Activated CD4-positive, alpha-beta T cell treated with anti-CD3 and anti-CD28 coated beads for 36 hours (primary cell): ENCODE measurements at places on chromosomes 2 and 18.

- DNase-seq, result no peak
Observed at GRCh38 chr2:197007716-197008628, 81.5 kb upstream of the PGAP1 start.

GRCh38 chr2:112869258-112869842 is 32.8 kb upstream of the IL1B start:
- peak; percentile 49 for DNase-seq

DNA sequence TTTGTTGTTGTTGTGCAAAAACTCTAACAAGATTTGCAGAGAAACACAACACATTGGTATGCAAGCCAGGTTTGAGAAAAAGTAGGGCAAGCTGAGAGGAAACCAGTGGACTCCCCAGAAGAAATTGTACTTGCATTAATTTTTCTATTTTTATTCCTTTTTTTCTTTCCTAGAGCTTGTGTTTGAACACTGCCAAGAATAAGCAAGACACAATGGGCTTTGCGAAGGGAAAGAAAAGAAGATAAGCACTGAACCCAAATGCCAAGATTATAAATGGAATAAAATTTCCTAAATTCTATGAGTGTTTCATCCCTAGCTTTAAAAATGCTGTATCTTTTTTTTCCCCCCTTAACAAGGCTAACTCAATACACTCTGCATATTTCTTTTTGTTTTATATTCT is 17.0 kb upstream of the CYTIP start:
- no peak for DNase-seq

GRCh38 chr2:219706823-219707281 is 79.4 kb downstream of the SLC4A3 start:
- DNase-seq, result no peak

GRCh38 chr18:9506046-9506792 is 30.9 kb downstream of the RALBP1 start:
- peak; percentile 7 for DNase-seq

DNA sequence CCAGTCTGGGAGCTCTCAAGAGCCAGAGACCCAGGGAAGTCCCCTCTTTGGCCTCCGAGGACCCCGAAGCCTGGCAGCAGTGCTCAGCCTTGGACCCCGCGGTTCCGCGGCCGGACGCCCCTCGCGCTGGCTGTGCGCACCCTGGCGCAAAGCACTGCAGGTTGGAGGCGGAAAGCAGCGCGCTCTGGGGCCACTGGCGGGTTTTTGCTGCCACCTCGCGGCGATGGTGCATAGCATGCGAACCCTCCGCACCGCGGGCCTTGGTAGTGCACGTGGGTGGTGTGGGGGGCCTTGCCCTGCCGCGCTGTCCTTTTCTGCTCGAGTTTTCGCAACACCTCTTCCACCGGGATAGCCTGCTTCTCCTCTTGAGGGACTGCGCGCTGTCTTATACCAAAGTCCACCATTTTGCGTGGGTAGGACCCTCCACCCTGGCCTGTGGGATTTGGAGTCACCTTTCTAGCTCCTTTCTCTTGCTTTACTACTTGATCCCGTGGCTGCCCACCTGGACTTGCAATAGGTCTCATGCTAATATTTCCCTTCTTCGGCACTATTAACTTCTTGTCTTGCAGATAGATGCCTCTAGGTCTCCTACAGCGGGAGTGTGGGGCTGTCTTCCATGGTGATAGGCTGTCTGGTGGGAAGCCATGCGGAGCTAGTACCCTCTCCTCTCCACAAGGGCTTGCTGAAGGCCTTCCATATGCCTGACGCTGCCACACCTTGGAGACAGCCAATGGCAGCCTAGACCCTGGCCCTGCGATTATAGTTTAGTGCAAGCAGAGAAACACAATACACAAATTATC is 14.3 kb downstream of the SIX3 start:
- DNase-seq, result peak; percentile 90

DNA sequence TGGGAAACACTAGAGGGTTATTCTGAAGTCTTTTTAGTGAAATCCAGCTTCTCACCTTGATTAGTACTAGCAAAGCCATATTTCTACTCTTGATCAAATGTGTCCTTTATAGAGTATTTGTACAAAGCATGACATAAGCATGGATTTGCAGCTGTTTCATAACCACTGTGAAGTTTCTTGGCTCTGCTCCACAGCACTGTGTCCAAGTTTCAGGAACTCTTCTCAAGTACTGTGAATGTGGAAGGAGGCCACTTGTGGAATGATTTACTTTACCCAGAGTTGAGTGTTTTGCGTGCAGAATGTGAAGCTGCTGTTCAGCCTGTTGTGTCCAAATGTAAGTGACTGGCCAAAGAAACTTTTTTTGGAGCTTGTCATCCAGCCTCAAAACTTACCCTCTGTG is 16.2 kb upstream of the MAPRE2 start:
- no peak for DNase-seq

DNA sequence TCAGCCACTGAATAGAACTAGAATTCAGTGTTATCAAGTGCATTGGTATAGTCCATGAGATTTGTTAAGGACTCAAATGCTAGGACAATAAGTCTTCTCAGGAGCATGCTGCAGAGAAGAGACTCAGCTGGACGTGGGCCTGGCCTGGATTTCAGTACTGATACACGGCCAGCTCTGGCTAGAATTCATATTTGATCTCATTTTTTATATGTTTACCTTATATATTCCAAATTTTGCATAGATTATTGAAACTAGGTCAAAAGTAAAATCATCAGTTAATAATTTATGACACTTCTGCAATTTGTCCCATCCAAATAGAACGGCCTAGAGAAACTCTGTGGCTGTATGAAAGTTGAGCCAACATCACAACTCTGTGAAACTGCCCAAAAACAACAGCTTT is 262.0 kb downstream of the DLGAP1 start:
- DNase-seq, result no peak

GRCh38 chr2:4745056-4745991 is 946.9 kb upstream of the SOX11 start:
- DNase-seq, result no peak

GRCh38 chr2:118372886-118373830 is 284.9 kb downstream of the INSIG2 start:
- DNase-seq, result no peak

DNA sequence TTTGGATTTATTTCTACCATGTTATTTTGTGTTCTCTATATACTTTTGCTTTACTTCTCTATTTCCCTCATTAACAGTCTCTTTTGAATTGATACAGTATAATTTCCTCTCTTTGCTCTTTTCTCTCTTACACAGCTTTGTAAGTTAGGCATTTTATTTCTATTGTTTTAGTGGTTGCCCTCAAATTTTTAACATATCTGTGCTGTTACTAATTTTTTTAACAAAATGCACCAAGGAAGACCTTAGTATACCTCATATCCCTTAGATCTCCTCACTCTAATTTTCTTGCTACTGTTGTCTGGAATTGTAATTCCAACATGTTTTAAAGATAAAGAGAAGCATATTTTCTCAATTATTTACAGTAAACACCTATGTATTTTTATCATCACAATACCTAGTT is 416.8 kb upstream of the SLC14A2 start:
- no peak for DNase-seq

DNA sequence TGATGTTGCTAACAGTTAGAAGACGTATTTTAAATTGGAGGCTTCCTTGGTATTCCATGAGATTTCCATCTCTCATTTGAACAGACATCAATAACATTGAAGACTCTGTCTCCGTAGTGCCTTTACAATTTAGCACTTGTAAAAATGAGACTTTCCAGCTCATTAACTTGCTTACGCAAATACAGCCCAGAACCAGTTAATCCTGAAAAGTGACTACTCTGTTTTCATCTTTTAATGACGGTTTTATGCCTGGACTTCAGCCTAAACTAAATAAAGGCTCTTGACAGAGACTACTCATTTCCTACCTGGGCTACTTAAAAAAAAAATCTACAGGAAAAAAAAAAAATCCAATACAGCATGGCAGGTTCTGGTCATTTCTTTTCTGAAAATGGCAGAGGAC is 148.6 kb downstream of the LRATD1 start:
- DNase-seq, result no peak

GRCh38 chr2:61436092-61436491 is 34.8 kb downstream of the USP34 start:
- DNase-seq, result no peak

DNA sequence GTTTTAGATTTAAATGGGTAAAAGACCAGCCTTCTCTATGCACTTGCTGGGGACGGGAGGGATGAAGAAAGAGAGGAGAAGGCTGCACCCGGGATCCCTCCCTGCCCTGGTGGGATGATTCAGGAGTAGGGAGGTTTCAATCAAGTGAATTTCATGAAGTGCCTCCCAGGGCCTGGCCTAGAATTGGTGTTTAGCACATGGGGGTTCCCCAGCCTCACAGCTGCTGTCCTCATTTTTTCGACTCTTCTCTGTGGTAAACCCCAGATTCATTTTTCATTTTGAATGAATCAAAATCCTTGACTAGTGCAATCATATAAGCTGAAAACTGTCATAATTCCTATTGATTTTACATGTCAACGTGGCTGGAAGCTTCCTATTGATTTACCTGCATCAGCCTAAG is 81.1 kb downstream of the LPIN1 start:
- DNase-seq, result peak; percentile 70

- no peak for DNase-seq
Observed at GRCh38 chr2:149070681-149071320, 32.3 kb downstream of the LYPD6B start.

GRCh38 chr2:144848423-144848822 is 328.5 kb upstream of the ZEB2 start:
- no peak for DNase-seq

DNA sequence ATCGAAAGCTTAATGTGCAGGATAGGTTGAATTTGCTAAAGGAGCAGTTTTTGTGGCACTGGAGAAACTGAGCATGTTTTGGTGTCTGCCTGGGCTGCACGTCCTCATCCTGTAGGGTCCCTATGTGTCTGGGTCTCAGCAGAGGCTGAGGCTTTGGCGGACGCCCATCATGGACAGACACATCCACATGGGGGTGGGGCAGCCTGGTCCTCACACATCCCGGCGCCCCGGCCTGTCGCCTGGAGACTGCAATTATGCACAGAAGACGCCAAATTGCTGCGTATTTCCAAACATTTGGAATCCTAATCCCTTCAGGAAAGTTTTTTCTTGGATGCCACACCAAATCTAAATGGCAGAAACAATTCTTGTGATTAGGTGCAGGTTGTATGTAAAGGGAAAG is 128.2 kb upstream of the TWIST2 start:
- DNase-seq, result no peak

DNA sequence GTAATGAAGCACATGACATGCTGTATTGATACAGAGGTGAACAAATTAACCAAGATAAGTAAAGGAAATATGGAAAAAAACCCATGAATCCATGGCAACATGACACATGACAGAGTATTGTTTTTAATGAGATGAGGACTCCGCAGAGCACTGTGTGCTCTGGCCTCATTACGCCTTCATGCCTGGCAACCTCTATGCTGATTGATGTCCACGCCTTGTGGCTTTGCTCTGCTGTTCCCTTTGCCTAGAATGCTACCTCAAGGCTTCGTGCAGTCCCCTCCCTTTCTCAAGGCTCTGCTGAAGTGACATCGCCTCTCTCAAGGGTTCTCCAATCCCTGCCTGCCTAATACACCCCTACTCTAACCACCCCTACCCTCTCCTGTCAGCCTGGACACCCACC is 8.4 kb downstream of the SIGLEC15 start:
- DNase-seq, result no peak

GRCh38 chr2:25036221-25036559 is 5.7 kb upstream of the EFR3B start:
- no peak for DNase-seq

- no peak for DNase-seq
Observed at GRCh38 chr2:209549589-209549988, 125.7 kb downstream of the MAP2 start.

DNA sequence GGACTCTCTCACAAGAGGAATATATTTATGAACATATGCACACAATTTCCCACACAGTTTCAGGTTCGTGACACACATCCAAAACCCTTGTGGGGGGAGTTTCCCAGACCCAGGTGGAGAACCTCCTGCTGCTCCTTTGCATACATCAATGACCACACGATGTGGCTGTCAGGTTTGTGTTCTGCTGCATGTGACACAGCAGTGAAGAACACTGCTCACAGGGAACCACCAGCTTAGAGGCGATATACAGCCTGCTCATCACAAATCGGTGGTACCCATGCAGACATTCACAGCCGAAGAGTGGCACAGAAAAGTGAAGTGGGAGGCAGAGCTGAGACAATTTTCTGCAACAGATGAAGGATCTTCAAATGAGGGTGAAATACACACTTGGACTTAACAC is 175.6 kb upstream of the ZFP36L2 start:
- peak; percentile 67 for DNase-seq

- peak; percentile 14 for DNase-seq
Observed at GRCh38 chr2:215553946-215554345, 118.1 kb upstream of the FN1 start.

GRCh38 chr2:17878281-17879136 is at the start of gene KCNS3:
Gene KCNS3 (plus strand): TSS chr2:17878667. CDS start chr2:17931009, 52,342 bp downstream.
- peak; percentile 28 for DNase-seq

DNA sequence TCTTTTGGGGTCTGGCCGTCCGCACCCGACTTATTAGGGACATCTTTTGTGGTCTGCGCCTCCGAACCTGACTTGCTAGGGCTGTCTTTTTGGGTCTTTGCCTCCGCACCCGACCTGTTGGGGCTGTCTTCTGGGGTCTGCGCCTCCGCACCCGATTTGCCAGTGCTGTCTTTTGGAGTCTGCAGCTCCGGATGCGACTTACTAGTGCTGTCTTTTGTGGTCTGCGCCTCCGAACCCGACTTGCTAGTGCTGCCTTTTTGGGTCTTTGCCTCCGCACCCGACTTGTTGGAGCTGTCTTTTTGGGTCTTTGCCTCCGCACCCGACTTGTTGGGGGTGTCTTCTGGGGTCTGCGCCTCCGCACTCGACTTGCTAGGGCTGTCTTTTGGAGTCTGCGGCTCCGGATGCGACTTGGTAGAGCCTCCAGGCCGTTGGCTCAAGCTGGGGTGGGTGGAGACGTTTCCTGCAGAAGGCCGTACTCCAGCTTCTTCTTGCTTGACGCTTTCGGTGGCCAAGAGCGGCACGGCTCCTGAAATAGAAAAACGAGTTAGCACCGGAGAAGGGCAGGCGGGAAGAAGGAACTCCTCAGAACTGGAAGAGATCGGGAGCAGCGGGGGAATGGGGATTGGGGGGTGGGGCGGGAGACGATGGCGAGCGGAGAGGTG is 498 bp downstream of the TGOLN2 start:
- peak; percentile 75 for DNase-seq

DNA sequence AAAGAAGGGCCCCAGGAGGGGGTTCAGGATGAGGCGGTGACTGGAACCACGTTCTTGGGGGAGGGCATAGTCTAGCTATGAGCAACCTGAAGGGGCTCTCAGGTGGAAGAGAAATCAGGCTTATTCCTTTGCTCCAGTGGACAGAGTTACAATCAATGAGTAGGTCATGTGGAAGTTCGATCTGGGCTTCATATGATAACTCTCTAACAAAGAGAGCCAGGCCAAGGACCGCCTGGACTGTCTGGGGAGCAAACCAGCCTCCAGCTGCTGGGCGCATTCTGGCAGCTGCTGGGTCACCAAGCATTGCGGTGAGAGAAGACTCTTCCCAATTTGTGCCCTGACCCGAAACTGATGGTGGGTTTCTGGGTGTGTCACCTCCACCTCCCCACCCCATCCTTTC is 180.3 kb upstream of the SMAD2 start:
- DNase-seq, result no peak
